MM.1S (cell line): ENCODE measurements at places on chromosomes 1 and 21.

DNA sequence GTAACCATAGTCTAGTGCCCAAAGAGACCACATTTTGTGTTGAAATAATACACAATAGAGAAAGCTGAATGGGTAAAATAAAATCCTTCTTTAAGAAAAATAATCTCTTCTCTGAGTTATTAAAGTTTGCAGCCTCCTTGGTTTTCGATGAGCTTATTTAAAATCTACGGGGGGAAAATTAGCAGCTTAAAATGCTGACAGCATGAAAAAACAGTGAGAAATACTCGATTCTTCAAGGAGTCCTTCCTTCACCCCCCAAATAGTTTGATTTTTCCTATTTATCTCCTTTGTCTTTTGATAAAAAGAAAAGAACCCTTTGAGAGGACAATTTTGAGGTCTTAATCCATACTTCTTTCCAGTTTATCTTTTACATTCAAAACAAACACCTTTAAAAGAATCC, 394.0 kb upstream of the B3GALT2 start:
- DNase-seq, result no peak

DNA sequence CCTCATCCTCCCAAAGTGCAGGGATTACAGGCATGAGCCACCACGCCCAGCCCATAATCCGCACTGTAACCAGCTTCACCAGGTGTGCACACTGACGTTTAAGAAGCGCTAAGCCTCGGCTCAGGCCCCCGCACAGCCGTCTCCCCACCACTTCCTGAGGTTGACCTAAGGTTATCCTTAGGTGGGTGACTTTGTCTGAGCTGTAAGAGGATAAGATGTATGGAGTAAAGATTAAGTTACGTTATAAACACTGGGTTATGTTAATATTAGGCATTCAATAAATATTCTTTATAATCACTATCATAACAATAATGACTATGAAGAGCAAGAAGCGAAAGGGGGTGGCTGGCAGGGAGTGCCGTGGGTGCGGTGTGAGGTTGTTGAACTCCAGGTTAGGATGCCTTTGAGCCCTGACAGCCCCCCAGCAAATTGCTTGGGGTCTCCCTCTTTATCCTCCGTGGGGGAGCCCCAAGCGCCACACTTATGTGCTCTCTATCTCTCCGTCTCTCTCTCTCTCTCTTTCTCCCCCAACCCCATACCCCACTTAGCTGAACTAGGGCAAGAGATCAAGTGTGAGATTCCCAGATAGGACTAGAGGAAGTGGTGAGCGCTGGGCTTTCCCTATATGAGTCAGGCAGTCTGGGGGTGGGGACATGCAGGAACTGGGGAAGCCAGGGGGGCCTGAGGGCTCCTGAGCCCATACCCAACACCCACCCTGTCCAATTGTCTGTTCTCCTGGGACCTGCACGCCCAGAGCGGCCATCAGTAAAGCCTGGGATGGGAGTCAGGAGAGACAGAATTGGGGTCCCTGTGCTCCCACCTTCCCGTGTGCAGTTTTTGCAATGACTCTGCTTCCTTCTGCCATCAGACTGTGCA, 7.6 kb downstream of the EFHD2 start:
- no peak for DNase-seq

- peak; percentile 1 for DNase-seq
Observed at GRCh38 chr1:184761969-184762485, 7.4 kb upstream of the EDEM3 start.

- DNase-seq, result no peak
Observed at GRCh38 chr1:9302745-9303524, 10.2 kb downstream of the SPSB1 start.

DNA sequence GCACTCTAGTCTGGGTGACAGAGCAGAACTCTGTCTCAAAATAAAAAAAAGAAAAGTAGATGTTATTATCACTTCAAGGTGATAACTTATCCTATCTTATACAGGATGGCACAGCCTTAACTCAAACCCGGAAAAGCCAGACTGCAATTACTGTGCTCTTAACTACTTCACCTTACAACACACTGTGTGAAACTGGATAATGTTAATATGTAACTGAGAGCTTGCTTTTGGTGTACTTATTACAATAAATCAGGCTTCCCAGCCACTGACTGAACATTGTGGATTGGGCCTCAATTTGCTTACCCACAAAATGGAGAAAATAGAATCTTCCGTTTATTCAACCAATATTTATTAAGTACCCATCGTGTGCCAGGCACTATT, 1.4 kb downstream of the ORC1 start:
- DNase-seq, result peak; percentile 12

DNA sequence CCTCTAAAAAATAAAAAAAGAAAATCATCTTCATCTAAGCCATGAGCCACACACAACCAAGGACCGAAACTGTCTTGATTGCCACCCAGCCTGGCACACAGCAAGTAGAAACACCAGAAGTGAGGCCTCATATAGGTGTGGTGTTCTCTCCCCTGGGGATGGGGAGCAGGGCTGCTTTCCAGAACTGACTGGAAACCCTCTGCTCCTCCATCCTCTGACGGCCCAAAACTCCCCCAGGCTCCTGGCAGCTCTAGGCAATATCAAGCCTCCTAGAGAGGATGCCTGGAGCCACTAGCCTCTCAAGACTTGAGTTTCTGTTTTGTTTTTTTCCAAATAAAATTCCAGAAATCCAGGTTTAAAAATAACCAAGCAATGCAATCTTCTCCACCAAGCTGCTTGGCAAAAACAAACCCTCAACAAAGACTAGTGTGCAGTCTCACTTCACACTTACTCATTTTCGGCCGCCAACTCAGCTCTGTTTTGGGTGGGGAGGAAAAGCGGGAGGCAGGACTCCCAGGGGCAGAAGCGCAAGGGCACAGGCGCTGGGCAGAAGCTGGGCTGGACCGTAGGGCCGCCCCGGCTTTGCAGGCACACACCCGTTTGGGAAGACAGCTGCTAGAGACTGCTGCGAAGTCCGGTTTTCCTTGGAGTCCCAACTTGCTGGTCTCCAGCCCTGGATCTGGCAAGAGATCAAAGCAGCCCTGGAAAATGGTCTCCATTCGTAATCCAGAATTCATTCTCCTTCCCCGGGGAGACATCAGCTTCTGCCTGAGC, 78.2 kb upstream of the CAPZB start:
- DNase-seq, result no peak

- DNase-seq, result no peak
Observed at GRCh38 chr1:2406451-2407041, 5.8 kb downstream of the PEX10 start.

DNA sequence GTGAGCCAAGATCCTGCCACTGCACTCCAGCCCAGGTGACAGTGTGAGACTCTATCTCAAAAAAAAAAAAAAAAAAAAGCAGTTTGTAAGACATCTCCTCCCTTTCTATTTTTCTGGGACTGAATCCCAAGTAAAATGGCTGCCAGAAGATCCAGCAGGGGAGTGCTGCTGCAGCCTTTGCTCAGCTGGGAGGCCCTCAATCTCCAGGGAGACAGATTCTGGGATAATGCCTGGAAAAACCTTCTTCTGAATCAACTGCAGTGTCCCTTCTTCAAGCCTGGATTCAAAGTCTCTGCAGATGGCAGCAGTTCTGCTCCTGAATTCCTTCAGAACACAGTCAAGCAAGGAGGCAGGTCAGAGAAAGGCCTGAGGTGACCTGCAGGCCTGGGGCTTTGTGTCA, 191.0 kb upstream of the NRIP1 start:
- no peak for DNase-seq

DNA sequence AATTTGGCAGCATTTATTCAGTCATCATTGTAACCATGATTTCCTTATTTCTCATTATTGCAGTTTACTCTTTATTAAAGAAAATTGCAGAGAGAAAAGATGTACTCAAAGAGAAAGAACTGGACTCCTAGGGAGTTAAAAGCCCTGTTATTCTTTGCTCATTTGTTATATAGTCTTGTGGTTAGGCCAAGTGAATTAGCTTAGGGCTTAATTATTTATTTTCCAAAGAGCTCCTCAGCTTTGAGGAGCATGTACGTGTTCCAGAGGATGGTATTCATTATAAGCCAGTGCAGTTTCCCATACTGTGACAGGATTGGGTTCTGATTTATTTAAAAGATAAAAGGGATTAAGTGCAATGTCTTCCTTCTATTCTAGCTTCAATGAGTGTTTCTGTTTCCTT, 86.4 kb downstream of the GPR161 start:
- no peak for DNase-seq

- no peak for DNase-seq
Observed at GRCh38 chr1:154527192-154527591, 25.0 kb upstream of the SHE start.

DNA sequence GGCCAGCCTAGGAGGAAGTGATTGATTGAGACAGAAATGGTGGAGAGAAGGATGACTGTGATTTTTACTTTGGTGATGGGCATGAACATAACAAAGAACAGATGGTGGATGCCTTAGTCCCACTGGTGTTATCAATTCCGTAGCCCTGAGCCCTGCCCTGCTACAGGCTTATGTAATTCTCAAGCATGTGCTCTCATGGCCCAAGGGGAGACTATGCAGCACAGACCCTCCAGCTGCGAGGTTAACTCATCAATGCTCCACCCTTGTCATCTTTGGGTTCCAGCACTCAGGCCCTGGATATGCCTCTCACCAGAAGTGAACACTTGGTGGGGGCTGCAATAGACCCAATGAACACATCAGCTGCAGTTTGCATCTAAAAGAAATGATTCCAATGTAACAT, 62.7 kb upstream of the LRRC8D start:
- no peak for DNase-seq

- DNase-seq, result no peak
Observed at GRCh38 chr1:55868026-55868425, 652.9 kb upstream of the USP24 start.

DNA sequence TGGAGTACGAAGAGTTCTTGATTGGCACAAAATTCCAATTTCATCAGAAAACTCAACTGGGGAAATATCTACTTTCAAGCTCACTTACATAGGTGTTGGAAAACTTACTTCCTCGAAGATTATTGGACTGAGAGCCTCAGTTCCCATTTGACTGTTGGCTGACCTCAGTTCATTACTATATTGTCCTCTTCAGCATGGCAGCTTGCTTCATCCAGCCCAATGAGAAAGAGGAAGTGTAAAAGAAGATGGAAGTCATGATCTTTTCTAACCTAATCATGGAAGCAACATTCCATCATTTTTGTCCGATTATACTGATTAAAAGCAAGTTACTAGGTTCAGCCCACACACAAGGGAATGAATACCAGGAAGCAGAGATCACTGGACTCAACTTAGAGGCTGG, 49.4 kb downstream of the HSD3B1 start:
- no peak for DNase-seq

DNA sequence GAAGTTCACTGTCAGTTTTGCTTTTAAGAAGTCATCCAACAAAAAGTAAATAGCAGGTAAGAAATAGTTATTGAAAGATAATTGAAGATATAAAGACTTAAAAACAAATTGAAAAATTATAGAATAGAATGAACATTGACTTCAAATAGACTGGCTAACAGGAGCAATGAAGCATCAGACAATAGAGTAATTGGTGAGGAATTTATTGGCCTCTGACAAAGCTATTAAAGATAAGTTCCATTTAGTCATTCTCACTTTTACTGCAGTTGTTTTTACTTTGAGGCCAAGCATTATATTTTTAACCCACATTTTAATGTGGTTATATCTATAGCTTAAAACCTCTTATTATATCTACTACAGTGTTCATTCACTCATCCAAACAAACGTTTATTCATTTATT, 228.8 kb upstream of the ADGRL2 start:
- no peak for DNase-seq

DNA sequence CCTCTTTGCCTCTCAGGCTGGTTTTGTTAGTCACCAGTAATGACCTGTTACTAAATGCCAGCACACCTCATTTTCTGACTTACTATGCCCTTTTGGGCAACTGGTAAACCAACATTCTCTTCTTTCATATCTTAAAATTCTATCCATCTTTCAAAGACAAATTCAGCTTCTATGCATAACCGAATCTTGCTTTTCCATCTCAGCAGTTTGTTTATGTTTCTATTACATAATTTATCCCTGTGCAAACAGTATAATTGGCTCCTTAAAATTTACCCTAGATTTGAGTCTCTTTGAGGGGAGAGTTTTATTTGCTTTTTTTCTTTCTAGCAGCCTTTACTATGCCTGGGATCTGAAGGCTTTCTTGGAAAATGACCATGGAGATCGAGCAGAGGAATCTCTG, 58.5 kb upstream of the SIPA1L2 start:
- no peak for DNase-seq

DNA sequence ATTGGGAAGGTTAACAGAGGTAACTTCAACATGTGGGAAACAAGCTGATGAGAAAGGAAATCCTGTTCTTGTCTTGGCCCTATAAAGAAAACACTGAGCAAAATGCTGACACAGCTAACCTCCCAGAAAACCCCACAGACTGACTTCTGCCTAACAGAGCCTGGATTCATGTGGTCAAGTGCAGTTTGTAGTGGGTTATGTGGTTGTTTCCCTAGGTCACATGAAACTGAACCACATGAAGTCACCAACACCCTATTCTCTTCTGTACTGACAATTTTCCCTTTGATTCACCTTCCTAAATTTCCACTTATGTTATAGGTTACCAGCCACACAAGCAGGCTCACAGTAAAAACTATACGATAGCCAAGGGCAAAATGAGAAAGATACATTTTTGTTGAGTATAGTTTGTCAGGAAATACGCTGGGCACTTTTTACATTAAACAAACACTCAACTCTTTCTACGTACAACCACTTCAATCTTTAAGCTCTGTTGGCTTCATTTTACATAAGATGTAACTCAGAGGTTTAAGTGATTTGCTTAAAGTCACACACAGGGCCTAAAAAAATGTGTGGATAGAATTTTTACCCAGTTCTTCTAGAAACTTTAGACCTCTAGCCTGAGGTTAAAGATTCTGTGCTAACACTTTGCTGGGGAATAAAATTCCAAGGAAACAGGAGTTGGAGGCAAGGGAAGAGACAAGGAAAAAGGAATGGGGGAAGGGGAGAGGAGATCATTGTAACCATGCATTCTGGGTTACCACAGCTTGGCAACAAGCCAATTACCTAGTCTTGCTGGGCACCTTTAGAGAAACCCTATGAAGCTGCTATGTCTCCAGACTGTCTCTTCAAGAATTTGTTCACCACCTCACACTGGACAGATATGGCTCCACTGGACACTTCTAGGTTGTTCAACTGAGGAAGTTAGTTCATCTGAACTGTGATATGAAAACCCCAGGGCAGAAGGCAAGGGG, 601.6 kb upstream of the USP24 start:
- DNase-seq, result peak; percentile 88

- DNase-seq, result no peak
Observed at GRCh38 chr1:70042090-70042731, 163.2 kb downstream of the LRRC40 start.

DNA sequence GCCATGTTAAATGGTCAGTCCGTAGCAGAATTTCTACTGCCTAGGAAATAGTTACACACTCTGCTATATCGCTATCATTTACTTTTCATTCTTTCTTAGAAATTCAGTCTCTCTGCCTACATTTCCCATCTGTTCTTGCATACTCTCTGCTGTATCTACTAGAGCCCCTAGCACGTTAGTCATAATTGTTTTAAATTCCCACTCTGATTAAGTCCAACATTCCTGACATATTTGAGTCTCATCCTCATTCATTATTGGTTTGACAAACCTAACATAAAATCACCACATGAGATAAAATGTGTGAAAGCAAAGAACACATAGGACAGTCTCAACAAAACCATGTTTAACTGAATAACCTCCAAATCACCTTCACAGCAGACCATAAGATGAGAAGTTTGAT, 513.6 kb downstream of the PLPP3 start:
- DNase-seq, result no peak
